ENCODE measurements at places on chromosomes 16 and 17.

GRCh38 chr17:8799570-8800212 lies 526 bp upstream of the MFSD6L start:
- no peak for DNase-seq

DNA sequence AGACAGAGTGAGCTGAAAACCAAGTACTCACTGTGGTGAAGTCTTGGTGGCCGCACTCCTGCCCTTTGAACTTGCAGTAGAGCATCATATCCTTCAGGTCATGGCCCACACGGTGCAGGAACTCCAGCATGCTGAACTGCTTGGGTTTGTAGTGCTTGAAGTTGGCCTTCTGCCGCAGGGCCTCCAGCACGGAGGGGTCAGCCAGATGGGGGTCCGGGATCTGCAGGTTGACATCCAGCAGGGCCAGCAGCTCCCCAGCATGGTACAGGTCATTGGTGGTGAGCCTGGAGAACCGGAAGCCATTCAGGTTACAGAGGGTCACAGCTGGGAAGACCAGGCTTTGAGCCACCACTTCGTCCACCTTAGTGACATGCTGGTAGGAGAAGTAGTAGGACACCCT lies 99.1 kb upstream of the CCL2 start:
- DNase-seq, result no peak

DNA sequence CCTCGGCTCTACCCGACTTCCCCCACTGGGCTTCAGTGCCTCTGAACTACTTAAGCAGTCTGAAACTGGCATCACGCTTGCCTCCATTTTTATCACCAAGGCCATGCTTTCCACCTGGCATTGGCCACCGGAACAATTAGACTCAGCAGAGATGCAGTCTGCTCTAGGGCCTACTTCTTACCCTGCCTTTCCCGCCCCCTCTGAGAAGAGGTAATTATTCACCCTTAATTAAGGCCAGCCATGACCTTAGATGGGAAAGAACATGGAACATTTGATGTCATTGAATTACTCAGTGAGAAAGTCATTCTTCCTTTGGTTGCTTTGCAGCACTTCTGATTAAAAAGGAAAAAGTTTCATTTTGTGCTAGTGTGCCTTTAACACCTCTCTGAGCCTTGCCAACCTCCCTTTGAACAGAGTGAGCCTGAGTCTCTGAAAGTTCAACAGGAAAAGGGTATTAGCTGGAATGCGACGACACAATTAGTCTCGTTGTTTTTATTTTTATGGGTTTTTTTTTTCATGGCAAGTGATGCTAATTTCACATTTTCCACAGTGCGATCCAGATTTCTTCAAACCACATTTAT lies 60.9 kb upstream of the TNRC6A start:
- no peak for DNase-seq

DNA sequence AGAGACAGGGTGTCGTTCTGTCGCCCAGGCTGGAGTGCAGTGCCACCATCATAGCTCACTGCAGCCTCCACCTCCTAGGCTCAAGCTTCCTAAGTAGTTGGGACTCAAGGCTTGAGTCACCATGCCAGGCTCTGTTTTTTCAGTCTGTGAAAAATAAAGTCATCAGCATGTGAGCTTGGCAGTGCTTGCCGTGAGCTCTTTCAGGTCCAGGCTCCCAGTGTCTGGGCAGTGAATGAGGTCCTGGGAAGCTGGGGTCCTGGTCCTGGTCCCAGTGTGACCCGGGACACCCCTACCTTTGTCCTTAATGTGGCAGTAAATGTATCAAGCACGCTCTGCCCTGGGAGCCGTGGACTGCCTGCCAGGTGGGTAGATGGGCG lies 22.9 kb upstream of the RPL13 start:
- no peak for DNase-seq

- no peak for DNase-seq
Observed at GRCh38 chr17:21049457-21049856, 6.6 kb upstream of the USP22 start.

- DNase-seq, result no peak
Observed at GRCh38 chr16:8663192-8664089, 11.0 kb upstream of the ABAT start.

- no peak for DNase-seq
Observed at GRCh38 chr17:17241656-17242055, 4.7 kb upstream of the FLCN start.

DNA sequence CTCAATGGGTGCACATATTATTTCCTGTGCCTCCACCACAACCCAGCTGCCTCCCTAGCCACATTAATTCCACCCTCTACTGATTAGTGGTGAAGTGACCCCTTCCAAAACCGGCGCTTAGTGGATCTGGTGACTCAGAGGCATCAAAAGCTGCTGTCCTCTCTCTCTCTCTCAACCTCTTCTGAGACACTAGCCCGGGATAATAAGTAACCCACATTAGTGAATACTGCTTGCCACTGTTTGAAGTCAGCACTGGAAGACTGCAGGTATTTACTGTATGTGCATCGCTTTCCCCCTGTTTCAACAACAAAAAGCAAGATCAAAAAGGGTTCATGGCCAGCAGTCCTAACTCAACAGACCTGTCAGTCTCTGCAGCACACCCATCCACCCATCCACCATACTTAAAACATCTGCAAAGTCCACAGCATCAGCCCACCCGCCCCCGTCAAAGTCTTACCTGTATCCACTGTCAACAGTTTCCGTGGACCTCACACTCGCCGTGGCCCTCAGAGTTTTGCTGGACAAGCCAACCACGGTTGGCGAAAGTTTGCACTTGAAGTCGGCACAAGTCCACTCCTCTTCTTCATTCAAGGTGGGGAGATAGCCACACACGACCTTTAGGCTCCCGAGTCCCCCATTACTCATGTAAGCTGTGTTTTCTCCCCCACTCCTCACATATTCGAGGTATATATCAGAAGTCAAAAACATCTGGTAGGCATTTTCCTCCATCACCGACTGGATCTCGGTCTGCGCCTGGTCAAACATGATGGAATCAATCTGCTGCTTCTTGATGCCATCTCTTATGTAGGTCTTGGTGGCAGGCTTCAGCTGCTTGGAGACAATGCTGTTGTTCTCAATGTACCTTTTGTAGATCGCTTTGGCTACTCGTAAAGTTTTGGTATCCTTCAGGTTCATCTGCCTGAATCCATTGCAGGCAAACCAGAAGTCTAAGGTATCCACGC lies 3.8 kb downstream of the AXIN2 start:
- DNase-seq, result peak; percentile 51

DNA sequence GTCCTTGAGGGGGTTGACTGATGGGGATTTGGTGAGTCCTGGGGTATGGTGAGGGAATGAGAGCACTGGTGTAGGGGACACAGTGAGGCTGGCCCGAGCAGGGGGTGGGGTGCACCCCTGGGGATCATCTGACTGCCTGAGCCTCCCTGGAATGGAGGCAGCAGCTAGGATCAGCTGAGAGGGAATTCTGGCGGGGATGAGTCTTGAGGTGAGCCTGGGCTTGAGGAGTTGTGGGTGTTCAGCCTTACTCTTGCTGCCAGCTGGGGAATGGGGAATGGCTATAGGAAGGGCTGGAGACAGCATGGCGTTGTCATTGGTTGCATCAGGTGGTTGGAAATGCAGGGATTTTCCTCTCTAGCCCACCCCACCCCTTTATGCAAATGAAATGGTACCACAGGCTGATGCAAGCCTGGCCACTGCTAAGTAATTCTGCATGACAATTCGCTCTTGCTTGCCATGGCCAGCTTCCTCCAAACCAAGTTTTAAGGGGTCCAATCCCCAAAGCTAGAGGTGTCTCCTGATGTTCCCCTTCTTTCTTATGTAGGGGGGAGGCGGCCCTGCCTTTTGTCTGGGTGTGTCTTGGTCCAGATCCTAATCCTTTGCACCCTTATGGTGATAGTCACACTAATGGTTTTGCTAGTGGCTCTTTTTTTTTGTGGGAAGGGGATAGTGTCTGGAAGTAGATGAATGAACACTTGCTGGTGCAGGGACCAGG lies 7.5 kb downstream of the NFE2L1 start:
- no peak for DNase-seq

GRCh38 chr16:88013091-88013609 lies 61.9 kb downstream of the BANP start:
- DNase-seq, result no peak

DNA sequence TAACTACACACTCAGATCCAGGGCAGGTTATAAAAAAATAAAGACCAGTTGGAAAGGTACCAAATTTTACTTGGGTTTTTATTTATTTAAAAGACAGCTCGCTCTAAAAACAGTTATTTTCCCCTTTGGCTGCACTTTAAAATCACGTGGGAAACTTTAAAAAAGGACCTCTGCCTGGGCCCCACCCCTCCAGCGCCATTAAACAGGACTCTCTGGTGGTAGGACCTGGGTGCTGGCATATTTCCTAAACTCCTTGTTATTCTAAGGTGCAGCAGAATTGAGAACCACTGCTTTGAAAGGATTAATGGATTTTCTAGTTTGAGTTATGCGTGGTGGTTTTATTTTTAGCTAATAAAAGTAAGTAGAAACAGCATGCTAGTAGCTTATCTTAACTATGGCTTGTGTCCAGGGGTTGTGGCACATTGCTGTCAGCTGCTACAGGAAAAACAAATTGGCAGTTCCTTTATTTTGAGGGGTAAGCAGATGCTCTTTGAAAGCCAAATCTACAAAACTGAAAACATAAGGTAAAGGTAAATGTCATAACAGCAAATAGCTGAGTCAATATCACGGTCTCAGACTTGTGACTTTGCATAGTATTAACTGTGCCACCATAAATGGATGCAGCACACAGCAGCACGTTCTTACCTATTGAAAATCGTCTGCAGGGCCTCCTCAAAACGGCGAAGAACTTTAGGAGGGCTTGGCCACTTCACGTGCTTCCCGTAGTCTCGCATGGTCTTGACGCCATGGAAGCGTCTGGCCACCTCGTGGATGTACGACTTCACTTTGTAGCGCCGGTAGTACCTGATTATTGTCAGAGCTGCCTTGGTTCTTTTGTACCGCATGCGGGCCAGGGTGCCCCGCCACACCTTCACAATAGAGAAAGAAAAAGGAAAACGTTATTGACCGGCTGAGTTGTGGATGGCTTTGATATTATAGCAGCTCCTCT lies 172.0 kb downstream of the CDK5R1 start:
- no peak for DNase-seq

GRCh38 chr16:73237601-73238000 lies 189.7 kb upstream of the ZFHX3 start:
- no peak for DNase-seq

DNA sequence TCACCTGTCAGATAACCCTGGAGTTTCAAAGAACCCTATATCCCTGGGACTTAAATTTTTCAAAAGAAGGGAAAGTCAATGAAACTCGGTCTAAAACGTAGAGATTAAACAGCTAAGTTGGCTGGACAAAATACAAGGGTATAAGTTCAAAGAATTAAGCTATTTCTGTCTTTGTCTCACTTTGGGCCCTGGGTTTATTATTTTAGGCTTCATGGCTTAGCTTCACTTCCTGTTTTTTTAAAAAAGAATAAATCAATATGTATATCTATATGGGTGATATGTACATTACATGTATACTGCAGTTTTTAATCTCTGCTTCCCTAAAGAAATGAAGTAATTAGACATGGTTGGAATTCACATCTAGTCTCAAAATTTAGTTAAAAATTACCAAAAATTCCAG lies 132.3 kb downstream of the TRIM37 start:
- no peak for DNase-seq

DNA sequence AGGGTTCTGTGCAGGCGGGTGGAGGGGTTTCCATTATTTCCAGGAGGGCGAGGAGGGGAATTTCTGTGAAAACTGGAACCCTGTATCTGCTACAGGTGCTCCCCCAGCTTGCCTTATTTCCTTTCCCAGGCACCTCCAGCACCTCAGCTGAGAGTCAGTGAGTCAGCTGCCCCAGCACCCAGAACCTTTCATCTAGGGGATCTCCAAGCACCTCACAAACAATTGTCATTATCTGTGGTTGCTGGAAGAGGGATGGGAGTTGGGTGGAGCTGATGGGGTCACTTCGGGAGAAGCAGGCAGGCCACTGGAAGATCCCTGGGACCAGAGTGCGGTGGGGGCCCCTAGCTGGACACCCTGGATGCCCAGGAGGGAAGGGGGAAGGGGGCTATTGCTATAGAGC lies 10.0 kb upstream of the CLUH start:
- DNase-seq, result no peak

GRCh38 chr17:41518789-41519449 lies at the start of gene KRT15:
KRT15 (minus strand) TSS chr17:41518890; CDS start chr17:41518827, 63 bp downstream.
- no peak for DNase-seq

GRCh38 chr17:77741109-77741508 lies 217.4 kb upstream of the TNRC6C start:
- DNase-seq, result peak; percentile 50

DNA sequence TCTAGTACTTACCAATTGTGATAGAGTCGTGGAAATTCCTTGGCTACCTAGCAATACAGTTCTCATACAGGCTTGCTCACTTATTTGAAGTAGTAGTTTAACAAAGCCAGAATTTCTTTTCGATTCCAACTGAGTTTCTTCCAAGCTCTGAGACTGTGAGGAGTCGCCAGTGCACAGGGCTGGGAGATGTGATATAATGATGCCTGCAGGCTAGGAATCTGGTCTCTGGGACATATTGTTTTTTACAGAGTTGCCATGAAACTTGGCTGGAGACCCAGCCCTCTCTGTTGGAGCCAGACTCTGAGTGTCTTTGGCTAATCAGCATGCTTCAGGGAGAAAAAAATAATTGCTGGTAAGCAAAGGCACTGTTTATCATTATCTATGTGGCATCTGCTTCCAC lies 698.8 kb upstream of the GOT2 start:
- DNase-seq, result no peak

GRCh38 chr17:68676856-68677255 lies 75.7 kb upstream of the FAM20A start:
- no peak for DNase-seq

- no peak for DNase-seq
Observed at GRCh38 chr16:85662482-85662812, 26.3 kb downstream of the GINS2 start.

GRCh38 chr17:65231662-65232335 lies 94.6 kb downstream of the RGS9 start:
- peak; percentile 12 for DNase-seq

DNA sequence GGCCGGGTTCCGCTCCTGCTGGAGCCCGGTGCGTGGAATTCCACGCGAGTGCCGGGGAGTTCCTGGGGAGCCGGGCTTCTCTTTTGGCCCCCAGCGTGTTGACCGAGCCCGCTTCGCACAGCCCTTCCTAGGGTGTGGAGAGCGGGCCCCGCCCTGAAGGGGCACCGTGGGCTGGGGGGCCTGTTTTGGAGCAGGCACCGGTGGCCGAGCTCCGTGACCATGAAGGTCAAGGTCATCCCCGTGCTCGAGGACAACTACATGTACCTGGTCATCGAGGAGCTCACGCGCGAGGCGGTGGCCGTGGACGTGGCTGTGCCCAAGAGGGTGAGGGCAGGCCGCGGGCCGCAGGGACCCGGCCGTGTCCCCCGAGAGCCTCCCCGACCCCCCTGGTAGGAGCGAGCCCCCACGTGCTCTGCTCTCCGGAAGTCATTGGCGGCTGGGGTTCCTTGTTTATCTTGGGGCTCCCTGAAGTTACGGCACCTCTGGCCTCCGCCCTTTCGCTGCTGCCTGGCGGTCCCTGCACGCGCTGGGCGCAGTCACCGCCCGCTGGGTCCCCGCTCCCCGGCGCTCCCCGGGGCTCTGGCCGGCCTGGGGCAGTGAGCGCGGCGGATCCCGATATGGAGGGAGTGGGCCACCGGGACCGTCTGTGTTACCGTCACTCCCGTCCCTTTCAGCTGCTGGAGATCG lies 528 bp downstream of the HAGHL start:
- DNase-seq, result peak; percentile 16

All from CD4-positive, alpha-beta T cell treated with Interferon alpha-2 for 1 hour (primary cell).